CD4-positive, alpha-beta T cell treated with Interleukin-4 for 4 hours (primary cell): ENCODE measurements at places on chromosomes 2 and 18.

- no peak for DNase-seq
These were observed 119.5 kb downstream of the NUP35 start for GRCh38 chr2:183243758-183244157.

DNA sequence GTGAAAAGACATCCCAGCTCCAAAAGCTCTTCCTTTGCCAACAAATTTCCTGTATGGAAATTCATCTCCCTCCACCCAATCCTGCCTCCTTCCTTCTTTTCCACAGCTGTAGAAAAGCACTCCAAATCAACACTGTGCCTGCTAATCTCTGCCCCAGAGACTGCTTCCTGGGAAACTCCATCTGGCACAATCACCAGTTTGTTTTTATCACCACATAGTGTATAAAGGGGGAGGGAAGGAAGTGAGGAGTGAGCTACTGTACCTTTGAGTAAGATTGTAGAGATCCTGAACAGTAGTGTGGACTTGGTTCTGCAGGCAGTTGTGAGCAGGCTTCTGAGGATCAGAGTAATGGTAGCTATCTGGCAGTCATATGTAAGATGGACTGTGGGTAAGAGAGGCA lies 14.7 kb upstream of the FAM237A start:
- DNase-seq: no peak

GRCh38 chr2:140349695-140350094 lies 1569.5 kb upstream of the NXPH2 start:
- DNase-seq: no peak

GRCh38 chr2:192579965-192580700 lies 385.4 kb upstream of the TMEFF2 start:
- DNase-seq: no peak

GRCh38 chr2:3467654-3468053 lies 51.7 kb downstream of the ADI1 start:
- no peak for DNase-seq

- DNase-seq: no peak
These were observed 76.2 kb upstream of the CHRNA1 start for GRCh38 chr2:174840436-174840835.

- no peak for DNase-seq
These were observed 9.2 kb downstream of the PTMA start for GRCh38 chr2:231717281-231718171.

- DNase-seq: no peak
These were observed 75.8 kb downstream of the KCNG2 start for GRCh38 chr18:79873449-79874110.

GRCh38 chr18:35451032-35451431 lies 46.7 kb downstream of the INO80C start:
- no peak for DNase-seq

GRCh38 chr2:84687498-84688149 lies 171.3 kb downstream of the DNAH6 start:
- DNase-seq: no peak
